ENCODE measurements at places on chromosomes 16 and 17.

DNA sequence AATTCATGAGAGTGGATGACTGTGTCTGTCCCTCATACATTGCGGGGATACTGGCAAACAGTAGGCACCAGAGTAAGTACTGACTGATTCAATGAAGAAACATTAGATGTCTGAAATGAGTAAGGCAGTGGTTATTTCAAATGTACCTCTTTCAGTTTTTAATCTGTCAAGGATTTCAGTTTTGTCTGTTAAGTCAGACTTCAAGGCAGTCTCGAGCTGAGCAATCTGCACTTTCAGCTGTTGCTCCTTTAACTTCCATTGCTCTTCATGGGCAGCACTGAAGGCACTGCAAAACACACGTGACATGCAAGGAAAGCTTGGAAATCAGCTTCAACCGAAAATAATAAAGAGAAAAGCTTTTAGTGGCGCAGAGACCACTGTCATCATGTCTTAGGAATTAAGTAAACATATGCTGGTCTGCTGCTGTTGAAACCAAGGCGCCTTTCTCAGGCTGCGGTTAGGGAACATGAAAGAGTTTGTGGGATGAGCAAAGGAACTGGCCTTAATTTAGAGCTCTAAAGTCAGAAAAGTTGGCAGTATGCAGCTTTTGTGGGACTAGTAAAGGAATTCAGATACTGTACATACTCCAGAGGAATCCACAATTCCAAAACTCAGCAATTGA, 38.8 kb downstream of the RPGRIP1L start:
- no peak for DNase-seq

DNA sequence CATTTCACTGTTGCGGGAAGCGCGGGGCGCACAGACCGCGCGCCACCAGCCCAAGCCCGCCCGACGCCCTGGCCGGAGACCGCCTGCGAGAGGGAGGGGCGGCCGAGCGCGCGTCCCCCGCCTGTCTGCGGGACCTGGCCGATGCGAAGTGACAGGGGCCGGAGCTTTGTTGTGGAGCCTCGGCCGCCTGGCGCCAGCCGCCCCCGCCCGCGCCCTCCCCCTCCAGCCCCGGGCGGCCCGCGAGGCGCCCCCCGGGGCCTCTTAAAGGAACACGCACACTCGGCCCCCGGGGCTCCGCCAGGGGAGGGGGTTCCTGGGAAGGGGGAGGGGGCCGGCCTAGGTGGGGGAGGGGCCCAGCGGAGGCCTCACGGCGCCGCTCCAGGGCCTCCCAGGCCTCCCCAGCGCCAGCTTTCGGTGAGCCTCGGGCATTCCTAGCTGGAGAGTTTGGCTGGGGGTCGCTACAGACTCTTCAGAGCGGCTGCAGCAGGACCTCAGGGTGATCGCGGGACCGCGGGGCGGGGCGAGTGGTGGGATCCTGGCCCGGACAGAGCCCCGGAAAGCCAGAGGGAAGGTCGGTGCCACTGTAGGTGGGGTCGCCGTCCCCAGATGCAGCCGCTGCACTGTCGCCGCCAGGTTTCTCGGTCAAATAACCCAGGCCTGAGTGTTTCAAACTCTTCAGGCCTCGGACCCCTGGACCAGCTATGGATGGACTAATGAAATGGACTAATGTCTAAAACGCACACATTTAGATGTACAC, 2.4 kb upstream of the TBX2 start:
- no peak for DNase-seq

- no peak for DNase-seq
Observed at GRCh38 chr17:21300601-21301571, 16.4 kb downstream of the MAP2K3 start.

DNA sequence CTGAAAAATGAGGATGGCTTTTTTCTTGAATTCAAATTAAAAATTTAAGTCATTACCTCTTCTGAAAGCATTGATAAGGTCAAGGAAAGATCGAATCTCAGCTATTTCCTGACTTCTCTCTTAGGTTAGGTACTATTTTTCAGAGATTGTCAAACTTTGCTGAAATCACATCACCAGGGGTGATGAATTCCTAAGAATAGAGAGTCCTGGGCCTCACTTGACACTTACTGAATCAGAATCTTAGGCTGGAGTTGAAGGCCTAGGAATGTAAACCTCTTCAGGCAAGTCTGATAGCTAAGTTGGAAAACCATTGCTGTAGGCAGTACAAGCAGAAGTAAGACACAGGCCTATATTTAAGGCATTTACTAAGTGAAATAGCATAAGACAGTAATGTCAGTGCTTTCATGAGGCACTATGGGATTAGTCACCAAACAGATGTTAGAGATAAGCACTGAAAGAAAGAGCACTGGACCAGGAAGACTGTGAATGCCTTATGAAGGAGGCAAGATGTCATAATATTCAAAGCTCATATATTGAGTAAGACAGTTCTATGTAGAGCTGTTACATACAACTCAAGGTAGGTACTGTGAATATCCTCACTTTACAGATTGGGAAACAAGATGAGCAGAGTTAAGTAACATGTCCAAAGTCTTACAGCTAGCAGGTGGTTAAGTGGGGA, 21.5 kb downstream of the DCAF7 start:
- no peak for DNase-seq

- no peak for DNase-seq
Observed at GRCh38 chr17:57466017-57466471, 209.7 kb downstream of the MSI2 start.

DNA sequence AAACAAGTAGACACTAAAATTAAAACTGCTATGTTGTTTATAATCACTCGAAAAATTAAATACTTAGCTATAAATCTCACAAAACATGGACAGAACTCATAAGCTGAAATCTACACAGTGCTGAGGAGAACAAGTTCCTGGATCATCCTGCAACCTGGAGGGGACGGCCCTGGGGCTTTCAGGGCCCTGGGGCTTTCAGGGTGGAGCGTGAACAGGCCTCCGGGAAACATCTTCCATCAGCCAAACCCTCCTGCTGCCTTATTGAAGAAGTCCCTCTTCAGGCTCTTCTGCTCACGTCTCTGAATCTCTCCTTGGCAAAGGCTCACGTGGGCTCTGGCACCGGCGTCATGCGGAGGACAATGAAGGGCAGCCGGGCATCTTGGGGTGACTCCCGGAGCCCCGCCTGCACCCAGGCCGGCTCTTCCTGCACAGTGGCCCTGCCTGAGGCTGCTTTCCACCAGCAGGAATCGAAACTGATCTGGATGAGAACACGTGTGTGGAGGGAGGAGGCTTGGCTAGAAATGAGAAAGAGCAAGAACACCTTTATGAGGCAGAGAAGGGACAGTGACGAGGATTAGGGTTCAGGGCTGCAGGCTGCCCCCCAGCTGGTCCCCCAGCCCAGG, 127.3 kb downstream of the CDRT15L2 start:
- no peak for DNase-seq

DNA sequence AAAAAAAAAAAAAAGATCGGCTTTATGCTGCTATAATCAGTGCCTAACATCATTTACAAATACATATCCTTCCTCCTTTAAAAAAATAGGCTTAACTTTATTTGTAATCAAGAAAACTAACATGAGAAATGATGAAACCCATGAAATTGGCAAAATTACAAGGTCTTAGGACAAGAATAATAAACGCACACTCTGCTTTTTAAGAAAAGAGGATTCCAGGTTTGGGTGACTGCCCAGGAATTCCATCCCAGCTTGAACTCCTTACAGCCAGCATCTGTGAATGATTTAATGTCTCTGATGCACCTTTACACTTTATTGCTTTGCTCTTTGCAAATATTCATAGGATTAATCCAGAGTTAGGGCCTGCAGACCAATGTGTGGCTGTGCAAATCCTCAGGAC, 196.0 kb downstream of the CBLN1 start:
- DNase-seq: no peak

DNA sequence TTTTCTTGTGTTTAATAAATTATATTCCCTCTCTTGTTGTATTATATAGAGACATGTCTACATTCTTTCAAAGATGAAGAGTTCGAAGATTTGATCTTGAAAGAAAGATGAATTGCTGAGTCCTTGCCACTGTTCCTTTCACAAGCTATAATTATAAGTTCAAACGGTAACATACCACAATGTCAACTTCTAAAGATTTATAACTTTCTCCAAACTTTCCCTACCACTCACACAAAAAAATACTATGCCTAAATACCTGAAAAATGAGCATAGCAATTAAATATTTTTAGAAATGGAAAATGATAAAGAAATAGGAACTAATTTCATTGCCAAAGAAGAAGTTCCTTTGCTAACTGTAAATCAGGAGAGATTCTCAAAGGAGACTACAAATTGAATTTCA, 50.6 kb downstream of the BRIP1 start:
- no peak for DNase-seq

DNA sequence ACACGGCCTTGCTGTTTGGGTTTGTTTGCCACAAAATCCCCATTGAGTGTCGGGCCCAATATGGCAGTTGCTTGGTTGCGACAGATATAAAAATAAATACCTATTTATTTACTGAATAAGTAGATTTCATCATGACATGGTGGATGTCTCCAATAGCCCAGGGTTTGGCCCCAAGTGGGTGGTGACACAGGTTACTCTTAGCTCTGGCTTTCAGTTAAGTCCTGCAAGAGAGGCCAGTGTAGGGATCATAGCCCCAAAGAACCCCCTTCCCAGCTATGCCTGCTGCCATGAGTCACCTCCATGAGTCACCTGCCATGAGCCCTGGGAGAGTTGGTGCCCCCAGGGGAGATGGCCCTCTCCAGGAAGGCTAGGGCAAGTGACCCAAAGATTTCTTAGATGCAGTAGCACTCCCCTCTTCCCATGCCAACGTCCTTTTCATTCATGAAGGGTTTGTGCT, 78.7 kb upstream of the LGALS9 start:
- DNase-seq: no peak

DNA sequence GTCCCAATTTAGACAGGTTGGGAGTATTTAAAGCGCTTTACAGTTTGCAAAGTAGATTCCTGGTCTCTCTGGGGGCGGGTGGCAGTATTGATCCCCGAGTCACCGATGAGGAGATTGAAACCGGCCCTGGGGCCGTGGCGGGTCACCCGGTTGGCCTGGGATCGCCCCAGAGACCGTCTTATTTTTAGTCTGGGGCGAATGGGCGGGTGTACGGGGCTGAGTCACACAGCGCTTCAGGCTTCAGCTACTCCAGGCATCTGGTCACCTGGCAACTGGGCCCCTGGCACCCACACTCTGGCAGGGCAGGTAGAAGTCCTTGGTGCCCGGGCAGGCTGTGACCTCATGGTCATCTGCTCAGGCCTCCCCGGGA, 669 bp downstream of the MIEF2 start:
- no peak for DNase-seq

DNA sequence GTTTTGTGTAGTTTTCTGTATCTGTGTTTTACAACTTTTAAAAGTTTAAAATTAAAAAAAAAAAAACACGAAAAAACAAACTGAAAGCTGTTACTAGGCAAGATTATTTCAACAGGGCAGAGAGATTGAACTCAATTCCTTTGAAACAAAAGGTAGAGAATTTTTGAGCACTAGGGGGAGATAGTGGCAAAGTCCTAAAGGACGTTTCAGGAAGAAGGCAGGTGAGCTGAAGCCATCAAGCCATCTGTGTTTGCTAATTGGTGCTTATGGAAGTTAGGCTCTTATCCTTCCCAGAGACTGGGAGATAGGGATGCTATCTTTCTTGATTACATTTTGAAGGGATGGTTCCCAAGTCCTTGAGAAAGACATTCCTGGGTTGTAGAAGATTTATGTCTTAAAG, 70.6 kb upstream of the CLEC3A start:
- DNase-seq: no peak

DNA sequence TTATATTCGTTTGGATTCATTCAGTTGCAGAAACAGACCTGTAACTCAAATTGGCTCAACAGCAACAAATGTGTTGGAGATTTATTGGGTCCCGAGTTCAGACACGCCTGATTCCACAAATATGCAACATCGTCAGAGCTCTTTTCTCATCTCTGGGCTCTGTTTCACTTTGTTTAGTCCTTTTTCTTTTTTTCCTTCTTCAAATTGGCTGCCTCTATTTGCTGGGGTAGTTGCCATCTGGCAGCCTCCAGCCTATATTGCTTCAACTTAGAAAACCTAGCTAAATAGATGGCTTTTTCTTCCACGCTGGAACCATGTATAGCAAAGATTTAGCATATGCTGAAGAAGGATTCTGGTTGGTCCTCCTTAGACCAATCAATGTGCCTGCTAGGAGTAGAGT, 398.5 kb downstream of the RBFOX1 start:
- no peak for DNase-seq

- DNase-seq: no peak
Observed at GRCh38 chr16:79469999-79470398, 130.5 kb downstream of the MAF start.

GRCh38 chr17:70254735-70255460, 85.6 kb downstream of the KCNJ2 start:
- no peak for DNase-seq

DNA sequence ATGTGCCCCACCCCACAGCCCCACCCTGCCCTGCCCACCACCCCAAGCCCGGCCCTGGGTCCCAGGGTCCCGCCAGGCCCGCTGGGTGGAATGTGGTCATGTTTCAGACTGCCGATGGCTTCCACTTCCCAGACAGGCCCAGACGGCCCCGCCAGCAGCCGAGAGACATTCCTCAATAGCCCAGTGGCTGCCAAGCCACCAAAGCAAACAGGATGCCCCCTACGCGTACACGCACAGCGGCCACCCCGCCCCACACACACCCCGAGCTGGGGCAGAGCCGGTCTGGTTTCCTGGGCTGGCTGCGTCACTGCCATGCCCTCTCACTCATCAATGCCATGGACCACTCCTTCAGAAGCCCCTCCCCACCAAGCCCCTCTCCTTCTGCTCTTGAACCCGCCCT, 1.2 kb upstream of the KRT17 start:
- DNase-seq: no peak

DNA sequence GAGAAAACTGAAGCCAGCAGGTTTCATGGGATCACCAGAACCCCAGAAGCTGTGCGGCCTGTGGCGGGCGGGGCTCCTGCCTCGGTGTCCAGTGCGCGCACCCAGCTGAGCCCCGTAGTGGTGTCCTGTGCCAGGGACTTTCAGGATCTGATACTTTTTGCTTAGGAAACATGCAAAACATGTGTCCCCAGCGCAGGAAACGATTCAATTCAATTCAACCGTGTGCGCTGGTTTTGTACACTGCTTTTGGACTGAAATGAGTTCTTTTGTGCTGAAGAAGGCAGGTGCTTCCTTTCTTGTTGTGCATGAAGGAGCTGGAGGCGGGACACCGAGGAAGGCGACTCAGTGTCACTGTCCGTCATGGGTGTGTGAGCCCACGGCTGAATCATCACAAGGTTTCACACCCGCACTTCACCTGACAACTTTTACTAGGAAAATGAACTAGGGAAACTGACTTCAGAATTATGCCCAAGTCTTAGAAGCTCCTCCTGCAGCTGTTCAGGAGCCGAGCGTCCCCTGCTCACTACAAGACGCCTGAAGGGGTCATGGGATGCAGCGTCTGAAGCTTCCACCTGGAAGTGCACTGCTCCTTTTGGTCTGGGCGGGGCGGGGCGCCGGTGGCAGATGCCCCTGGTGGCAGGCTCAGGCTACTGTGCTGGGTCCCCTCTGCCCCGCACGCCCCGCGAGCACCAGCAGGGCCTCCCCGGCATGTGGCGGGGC, 31.4 kb upstream of the ZNF750 start:
- no peak for DNase-seq

DNA sequence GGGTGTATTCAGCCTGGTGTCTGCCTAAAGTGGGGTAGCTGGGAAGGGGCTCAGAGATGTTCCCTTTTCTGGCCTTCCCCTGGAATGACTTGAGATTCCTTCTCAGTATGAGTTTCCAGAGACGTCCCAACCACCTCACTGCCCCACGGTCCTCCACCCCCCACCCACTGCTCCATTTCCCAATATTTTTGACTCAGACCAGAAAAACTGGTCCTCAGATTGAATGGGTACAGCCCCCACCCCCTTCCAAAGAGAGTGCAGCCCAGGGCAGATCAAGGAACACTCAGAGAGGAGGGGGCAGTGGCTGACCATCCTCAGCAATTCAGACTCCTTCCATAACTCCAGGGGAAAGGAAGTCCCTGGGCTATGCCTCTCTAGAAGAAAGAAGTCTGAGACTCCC, 3.2 kb downstream of the ACLY start:
- no peak for DNase-seq

Measured in GDM1 (cell line).